ENCODE measurements at places on chromosomes 1 and 21. TPM values are rescaled to one million over a fixed set of nuclear protein-coding genes. Genes with fewer than 3 reads are reported as not detected.

DNA sequence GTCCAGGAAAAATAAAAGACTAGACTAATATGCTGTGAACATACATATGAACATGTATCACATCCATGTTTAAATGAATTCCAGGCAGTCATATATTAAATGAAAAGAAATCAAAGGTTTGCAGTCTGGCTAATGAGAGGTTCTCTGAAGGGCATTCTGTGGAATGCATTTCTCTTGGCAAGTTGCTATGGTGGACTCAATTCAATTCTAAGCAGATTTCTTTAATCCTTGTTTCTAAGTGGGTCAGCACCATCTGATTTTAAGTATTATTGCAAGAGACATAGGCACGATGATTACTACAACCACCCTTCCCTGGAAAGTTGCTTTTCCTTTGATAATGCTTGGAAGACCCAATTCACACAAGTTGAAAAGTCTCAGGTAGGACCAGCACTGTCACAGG, 23.9 kb upstream of the ABCA4 start:
- no peaks in the 10 kb centered on the region for H3K27me3 ChIP-seq
- no peak for DNase-seq
- peaks cover 11% of the 10 kb centered on the region for H3K4me1 ChIP-seq
- H3K4me3 ChIP-seq: no peak overlapping the region

DNA sequence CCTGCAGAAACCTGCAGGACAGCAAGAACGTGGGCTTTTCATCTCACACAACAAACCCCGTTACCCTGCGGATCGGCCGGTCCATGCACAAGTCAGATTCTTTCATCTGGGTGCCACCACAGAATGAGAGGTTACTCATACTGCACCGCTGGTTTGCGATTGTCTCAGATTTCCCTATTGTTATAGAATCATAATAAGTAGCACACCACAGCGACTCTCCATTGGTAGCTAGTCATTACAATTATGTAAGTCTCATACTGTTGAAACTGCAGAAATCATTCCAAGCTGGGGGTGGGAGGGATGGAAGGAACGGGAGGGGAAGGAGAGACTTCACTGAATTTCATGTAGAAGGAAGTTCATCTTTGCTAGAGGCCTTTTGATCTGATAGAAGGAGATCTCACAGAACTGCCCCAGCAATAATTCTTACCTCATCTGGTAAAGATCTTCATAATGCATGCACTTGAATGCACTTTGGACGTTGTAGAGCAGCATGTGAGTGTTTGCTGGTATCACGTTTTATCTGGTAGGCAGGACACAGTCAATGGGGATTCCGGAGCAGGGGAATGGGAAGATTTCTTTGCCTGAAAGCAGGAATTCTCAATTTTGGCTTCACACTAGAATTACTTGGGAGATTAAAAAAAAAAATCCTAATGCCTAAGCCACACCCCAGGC, 221.1 kb downstream of the KIF26B start:
- no peak overlapping the region for H3K4me3 ChIP-seq
- DNase-seq: no peak
- H3K4me1 ChIP-seq: peaks cover 5% of the 10 kb centered on the region
- H3K27ac ChIP-seq: no peak overlapping the region

DNA sequence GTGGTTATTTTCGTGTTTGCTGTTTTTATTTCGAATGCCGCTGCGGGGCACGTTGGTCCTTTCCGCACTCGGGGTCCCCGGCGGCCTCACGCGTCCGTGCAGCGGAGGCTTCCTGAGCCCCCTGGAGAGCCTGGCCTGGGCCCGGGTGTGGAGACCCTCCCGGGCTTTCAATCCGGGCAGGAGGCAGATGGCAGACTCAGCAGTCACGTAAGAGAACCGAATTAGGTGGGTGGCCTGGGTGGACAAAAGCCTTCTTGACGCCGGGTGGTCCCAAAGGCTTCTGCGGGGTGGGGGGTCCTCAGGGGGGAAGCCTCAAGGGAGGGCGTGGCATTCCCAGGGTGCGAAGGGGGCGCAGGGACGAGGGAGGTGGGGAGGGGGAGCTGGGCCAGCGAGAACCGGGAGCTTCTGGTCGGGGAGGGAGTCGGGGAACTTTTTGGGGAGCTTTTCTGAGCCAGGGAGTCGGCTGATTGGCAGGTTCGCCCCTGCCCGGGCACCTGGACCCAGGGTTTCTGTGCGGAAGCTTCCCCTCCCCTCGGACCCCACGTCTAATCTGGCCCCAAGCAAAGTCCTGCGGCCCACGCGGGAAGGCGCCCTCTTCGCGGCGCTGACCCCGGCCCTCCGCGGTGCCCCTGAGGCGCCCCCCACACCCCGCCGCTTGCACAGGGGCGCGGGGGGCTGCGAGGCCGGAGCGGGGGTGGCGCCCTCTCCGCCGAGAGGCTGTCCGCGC, 1.3 kb upstream of the HES4 start:
- H3K27me3 ChIP-seq: no peaks in the 10 kb centered on the region
- peak overlapping the region; percentile 79 for H3K4me3 ChIP-seq
- peak overlapping the region; percentile 100 for H3K27ac ChIP-seq
- DNase-seq: peak; percentile 24

DNA sequence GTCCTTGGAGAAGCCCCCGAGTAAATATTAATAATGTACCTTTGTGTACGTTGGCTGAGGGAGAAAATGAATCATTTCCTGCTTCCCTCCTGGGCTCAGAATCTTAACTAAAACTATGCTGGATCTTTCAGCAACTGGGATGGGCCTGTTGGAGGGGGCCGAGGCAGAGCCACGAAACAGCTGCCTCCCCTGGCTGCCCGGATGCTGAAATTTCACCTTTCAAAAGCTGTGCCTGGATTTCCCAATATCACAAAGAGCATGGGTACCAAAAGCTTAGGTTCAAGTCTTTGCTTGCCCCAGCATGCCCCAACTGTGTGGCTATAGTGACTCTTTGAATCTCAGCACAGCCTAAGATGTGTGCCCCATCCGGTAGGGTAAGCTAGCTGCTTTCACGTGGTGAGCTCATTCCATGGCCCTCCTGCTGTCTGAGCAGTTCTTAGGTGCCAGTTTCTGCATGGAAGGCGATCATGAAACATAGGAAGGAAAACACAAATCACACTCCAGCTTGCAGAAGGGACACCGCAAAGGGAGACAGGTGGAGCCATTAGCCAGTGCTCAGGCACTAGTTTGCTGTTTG, 473.5 kb downstream of the PTPRU start:
- H3K4me3 ChIP-seq: no peak overlapping the region
- H3K36me3 ChIP-seq: no peaks in the 10 kb centered on the region
- no peak for DNase-seq
- H3K27ac ChIP-seq: no peak overlapping the region
- no peaks in the 10 kb centered on the region for H3K4me1 ChIP-seq
- peaks cover 30% of the 10 kb centered on the region for H3K27me3 ChIP-seq

DNA sequence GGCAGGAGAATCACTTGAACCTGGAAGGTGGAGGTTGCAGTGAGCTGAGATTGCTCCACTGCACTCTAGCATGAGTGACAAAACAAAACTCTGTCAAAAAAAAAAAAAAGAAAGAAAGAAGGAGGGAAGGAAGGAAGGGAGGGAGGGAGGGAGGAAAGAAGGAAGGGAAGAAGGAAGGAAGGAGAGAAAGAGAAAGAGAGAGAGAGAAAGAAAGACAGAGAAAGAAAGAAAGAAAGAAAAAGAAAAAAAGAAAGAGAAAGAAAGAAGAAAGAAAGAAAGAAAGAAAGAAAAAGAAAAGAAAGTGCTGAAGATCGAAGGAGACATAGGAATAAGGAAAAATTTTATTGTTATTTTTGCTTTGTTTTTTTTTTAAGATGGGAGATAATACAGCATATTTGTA, 166.7 kb downstream of the SLC44A5 start:
- no peaks in the 10 kb centered on the region for H3K4me1 ChIP-seq
- H3K4me3 ChIP-seq: no peak overlapping the region
- no peaks in the 10 kb centered on the region for H3K27me3 ChIP-seq
- DNase-seq: no peak
- no peak overlapping the region for H3K27ac ChIP-seq

DNA sequence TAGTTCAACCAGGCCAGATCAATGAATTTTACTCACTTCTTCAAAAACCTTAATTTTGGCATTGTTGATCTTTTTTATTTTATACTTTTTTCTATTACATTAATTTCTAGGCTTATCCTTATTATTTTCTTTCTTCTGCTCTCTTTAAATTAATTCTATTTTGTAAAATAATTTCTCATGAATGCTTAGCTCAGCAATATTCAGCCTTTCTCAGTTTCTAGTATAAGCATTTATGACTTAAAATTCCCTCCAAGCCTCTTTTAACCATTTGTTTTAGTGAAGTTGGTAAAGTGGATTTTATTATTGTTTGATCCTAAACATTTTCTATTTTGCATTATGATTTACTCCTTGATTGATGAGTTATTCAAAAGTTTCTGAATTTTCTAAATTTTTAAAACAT, 20.6 kb upstream of the SAMD13 start:
- DNase-seq: no peak
- H3K4me1 ChIP-seq: no peaks in the 10 kb centered on the region
- no peaks in the 10 kb centered on the region for H3K36me3 ChIP-seq
- no peak overlapping the region for H3K27ac ChIP-seq

- H3K4me1 ChIP-seq: peaks cover 3% of the 10 kb centered on the region
- H3K27ac ChIP-seq: no peak overlapping the region
- H3K4me3 ChIP-seq: no peak overlapping the region
- DNase-seq: peak; percentile 15
Measured at GRCh38 chr1:169060919-169061639, 45.4 kb upstream of the ATP1B1 start.

DNA sequence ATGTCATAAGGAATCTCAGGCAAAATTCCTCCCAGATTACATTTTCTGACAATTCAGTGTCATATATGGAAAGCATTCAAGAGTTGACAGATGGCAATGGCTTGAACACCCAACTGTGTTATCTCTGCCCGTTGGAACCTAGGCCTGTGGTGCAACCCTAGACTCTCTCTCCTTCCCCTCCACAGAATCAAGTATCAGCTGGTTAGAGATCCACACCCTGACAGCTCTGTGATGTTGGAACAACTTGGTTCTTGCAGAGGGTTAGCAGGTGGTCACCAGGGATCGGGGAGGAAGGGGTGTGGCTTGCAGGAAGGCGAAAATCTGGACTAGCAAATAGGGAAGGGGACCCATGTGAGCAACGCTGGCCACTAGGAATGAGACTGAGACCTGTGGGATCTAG, 26.3 kb downstream of the PCSK9 start:
- H3K4me1 ChIP-seq: peaks cover 45% of the 10 kb centered on the region
- H3K27ac ChIP-seq: peak overlapping the region; percentile 79
- no peaks in the 10 kb centered on the region for H3K27me3 ChIP-seq
- H3K36me3 ChIP-seq: peaks cover 49% of the 10 kb centered on the region
- H3K4me3 ChIP-seq: no peak overlapping the region

DNA sequence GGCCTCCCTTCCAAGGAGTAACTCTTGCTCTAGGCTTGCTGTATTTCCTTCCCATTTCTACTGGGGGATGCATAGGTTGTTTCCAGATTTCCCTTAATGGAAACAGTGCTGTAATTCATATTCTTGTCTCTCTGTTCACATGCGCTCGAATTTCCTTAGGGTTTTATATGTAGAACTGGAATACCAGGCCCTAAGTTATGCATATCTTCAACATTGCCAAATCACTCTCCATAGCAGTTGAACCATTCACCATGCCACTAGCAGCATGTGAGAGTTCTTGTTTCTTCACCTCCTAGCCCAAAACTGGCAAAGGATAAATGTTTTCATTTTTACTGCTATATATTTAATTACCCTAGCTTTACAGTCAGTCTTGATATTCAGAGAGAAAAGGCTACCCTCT, 12.8 kb downstream of the MAP10 start:
- H3K27me3 ChIP-seq: no peaks in the 10 kb centered on the region
- H3K27ac ChIP-seq: no peak overlapping the region
- no peak overlapping the region for H3K4me3 ChIP-seq
- no peaks in the 10 kb centered on the region for H3K36me3 ChIP-seq
- no peaks in the 10 kb centered on the region for H3K4me1 ChIP-seq

GRCh38 chr21:42526379-42526727, 12.7 kb downstream of the SLC37A1 start:
- no peaks in the 10 kb centered on the region for H3K27me3 ChIP-seq
- H3K4me1 ChIP-seq: peaks cover 37% of the 10 kb centered on the region
- H3K36me3 ChIP-seq: peaks cover 18% of the 10 kb centered on the region
- peak overlapping the region; percentile 84 for H3K27ac ChIP-seq
- no peak overlapping the region for H3K4me3 ChIP-seq

DNA sequence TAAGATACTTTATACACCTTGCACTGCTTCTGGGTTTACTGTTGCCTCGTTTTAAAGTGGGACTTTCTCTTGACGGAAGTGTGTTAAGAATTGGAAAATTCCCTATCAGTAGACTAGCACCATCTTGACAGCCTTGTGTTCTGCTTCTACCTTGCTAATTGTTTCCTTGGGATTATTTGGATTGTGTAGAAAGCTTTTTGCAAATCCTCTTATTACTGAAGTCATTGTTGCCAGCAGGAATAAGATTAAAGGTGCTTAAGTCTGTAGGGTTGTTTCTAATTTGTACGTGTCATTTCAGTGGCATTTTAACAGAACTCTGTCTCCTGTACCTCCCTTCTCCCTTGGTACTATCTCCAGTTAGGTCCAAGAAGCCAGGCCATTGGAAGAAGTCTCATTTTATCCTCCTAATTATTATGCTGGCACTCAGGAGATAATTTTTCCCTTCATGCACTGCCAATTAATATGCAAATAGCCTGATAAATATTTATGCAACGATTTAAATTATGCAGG, 107.7 kb downstream of the POU2F1 start:
- H3K36me3 ChIP-seq: peaks cover 16% of the 10 kb centered on the region
- H3K27ac ChIP-seq: no peak overlapping the region
- no peak overlapping the region for H3K4me3 ChIP-seq
- DNase-seq: no peak
- H3K4me1 ChIP-seq: peaks cover 37% of the 10 kb centered on the region

- no peaks in the 10 kb centered on the region for H3K36me3 ChIP-seq
- DNase-seq: no peak
- no peak overlapping the region for H3K4me3 ChIP-seq
- no peaks in the 10 kb centered on the region for H3K4me1 ChIP-seq
- no peaks in the 10 kb centered on the region for H3K27me3 ChIP-seq
Measured at GRCh38 chr1:90045853-90046563, 51.1 kb downstream of the ZNF326 start.

GRCh38 chr1:216183007-216183406, 240.2 kb downstream of the USH2A start:
- no peaks in the 10 kb centered on the region for H3K36me3 ChIP-seq
- H3K27me3 ChIP-seq: no peaks in the 10 kb centered on the region
- H3K4me3 ChIP-seq: no peak overlapping the region

DNA sequence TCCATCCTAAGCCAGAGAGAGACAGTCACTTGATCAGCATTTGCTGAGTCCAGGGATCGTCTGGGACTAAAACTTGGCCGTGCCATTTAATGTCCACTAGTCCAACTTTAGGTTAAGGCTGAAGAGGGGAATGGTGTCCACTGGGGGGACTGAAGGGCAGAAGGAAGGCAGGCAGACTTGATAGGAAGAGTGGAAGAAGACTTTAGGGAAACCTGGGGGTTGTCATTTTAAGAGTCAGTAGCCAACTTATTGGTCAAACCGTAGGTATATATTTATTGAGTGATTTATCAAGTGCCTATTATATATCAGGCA, 1.3 kb upstream of the LMOD1 start:
- no peaks in the 10 kb centered on the region for H3K36me3 ChIP-seq
- no peak overlapping the region for H3K27ac ChIP-seq
- no peak for DNase-seq
- peaks cover 4% of the 10 kb centered on the region for H3K27me3 ChIP-seq

- H3K4me1 ChIP-seq: no peaks in the 10 kb centered on the region
- DNase-seq: no peak
- H3K36me3 ChIP-seq: no peaks in the 10 kb centered on the region
- no peak overlapping the region for H3K27ac ChIP-seq
Measured at GRCh38 chr1:191831572-191831971, 326.7 kb upstream of the RGS18 start.

Gene SEMA6C
- polyA plus RNA-seq: 141 TPM

Gene BTBD8
- polyA plus RNA-seq: 2.0 TPM

Gene LCE2B
- not detected for polyA plus RNA-seq

Gene TSNAX
- 14.2 TPM for polyA plus RNA-seq

Gene NID1
- polyA plus RNA-seq: 68.9 TPM

Gene KLF17
- not detected for polyA plus RNA-seq

Gene PODN
- 17.3 TPM for polyA plus RNA-seq

Gene DYNLT5
- 1.3 TPM for polyA plus RNA-seq

Gene AMY2A
- polyA plus RNA-seq: not detected

Gene CELA2B
- polyA plus RNA-seq: not detected

Measured in heart right ventricle (tissue), 16 donors.